Left colon (tissue), 2 donors: ENCODE measurements at places on chromosomes 2 and 18. TPM values are rescaled to one million over a fixed set of nuclear protein-coding genes. Genes with fewer than 3 reads are reported as not detected.

DNA sequence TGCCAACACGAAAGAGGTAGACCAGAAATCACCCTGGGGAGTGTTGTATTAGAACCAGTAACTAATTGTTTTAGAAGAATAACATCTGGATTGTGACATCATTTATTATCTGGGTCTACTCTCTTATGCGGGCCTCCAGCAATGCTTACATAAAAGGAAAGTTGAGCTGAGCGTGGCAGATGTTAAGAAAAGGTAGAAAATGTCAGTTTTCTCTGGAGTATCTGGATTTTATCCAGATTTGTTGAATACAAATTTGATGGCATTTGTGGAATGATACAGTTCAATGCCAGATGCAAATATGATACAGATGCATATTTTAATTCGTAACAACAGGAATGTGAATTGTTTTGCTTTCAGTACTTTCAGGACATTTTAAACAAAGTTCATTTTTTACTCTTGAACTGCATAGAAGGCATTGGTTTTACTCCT lies 90.3 kb downstream of the PRPF40A start:
- no peak for DNase-seq

DNA sequence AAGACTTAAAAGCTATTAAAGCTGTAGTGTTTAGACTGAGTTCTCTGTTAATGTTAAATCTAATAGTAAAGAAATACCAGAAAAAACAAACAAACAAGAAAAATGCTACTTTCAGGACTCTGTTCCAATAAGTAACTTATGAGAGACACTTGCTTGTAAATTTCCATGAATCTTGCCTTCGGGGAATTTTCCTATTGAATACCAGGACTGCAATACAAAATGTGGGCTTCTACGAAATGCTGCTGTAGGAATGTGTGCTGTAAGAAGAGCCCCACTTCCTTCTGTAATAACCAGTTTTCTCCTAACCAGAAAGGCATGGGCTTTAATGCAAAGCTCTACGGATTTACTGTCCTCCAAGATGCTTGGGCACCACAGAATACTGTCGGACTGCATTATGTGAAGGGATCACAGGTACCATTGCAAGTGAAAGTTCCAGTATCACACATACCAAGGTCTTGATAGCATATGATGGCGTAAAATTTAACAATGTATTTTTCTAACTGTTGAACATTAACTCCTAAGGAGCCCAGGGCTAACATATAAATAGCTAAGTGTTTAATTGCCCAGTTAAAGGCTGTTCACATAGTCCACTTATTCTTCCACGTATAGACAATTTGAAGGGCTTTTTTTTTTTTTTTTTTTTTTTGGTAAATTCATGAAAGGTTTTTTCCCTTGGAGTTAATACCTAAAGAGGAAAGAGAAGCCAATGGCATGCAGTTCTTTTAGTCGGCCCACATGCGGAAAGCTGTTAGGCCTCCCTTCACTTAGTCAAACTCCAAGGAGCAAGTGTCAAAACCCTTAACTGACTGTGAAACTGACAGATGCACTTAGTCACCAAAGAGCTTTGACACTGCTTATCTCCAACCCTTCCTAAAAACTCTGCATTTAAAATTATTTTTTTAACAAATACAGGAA lies 564.0 kb upstream of the POU3F3 start:
- DNase-seq: no peak

DNA sequence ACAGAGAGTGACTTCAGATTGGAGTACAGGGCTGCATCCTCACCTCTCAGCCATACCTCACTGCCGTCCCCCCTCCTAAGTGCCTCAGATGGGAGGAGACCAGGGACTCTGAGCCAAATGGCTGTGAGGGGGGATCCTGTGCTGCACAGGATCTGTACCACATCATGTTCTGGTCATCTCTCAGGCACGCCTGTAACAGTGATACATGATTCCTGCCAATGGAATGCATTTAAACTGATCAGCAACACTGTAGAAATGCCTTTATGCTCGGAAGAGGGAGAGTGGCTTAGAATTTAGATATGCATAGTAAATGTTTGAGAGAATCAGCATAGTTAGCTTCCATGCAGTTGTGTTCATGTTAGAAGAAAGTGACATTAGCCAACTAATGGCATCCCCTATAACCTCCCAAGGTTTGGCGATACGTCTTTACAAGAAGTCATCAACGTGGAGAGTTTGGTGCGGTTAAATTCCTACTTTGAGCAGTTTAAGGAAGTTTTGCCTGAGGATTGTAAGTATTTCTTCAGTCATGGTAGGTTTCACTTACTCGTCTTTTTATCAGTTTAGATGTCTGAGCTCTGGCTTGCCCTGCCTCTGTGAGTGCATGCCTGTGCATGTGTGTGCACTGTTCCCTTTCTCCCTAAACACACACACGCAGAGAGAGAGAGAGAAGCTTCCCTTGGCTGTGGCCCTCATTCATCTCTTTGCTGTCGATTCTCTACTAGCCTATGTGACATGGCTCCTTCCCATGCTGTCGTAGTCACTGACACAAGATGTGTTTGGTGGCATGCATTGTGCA lies 40.0 kb downstream of the COA5 start:
- DNase-seq: no peak

DNA sequence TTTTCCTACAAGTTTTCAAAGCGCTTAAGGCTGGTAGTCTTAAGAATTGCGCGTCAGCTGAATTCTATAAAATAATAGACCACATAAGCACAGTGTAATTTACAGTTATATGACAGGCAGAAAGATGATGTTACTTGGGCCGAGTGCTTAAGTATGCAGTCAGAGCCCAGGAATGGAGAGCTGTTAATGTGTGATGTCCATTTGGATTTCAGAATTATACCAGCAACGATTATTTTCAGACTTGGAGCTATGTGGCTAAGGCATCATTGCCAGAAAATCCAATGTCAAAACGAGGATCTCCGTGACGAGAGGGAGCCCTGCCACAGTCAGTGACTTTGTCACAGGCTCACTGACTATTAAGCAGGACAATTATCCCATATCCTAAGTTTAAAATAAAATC lies 3.4 kb downstream of the KLF7 start:
- no peak for DNase-seq

GRCh38 chr2:120926463-120927264 lies 191.0 kb downstream of the GLI2 start:
- DNase-seq: no peak

DNA sequence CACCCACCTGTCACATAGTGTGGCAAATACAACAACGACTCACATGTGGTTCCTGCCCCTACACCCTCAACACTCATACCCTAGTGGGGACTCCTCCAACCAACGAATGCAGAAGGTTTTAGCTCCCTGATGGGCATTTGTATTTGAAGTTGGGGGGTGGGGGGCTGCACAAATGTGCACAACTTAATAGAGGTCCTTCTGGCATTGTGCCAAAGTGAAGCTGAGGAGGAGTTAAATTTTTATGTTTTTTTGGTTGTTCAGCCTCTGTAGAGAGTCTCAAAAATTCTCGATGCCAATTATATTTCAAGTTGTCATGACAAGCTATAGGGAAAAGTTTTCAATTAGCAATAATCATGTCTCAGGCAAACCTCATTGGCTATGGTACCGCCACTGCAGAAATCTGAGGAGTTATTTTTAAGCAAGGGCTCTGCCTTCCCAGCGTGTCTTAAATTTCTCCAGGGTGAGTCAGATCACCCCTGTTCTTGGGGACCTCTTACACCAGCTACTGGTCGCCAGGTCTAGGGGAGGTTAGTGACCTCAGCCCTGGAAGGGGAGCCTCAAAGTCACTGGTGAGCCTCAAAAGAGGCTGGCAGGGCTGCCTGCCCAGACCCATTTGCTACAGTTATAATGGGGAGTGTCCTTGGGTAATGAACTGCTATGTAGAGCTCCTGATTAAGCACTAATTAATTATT lies 102.7 kb upstream of the TAF1B start:
- DNase-seq: no peak

GRCh38 chr2:167942366-167943081 lies 304.9 kb downstream of the STK39 start:
- DNase-seq: no peak

Gene TMEM185B
- 12.5 TPM for total RNA-seq

DNA sequence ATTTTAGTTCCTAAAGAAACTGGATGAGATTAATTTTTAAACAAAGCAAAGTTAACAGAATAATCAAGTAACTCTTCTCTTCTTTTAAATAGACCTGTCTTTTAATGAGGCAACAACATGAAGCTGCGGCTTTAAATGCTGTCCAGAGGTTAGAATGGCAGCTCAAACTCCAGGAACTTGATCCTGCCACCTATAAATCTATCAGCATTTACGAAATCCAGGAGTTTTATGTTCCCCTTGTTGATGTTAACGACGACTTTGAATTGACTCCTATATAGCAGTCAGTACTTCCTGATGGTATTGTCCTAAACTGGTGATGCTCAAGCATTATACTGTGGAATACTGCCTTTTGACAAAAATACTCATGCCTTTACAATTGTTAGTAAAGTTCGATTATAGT lies 53.7 kb upstream of the TWSG1 start:
- no peak for DNase-seq

Gene RANBP2
- total RNA-seq: 59.9 TPM

DNA sequence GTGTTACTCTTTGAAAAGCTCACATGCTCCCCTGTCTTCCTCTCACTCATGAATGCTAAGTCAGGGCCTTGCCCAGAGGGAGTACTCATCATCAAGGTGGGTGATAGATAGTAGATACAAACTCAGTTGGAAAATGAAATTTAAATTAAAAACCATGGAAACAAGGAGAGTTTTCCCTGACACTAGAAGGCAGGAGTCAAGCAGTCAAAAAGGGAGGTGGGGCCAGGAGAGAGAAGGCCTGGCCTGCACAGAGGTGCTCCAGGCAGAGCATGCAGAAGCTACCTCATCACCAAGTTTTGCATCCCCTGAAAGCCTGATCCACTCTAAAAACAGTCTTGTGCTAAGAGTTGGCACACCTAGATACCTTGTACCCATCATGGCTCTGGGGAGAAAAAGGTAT lies 143.7 kb downstream of the MYO5B start:
- DNase-seq: no peak

GRCh38 chr2:74606927-74607326 lies 41.2 kb downstream of the M1AP start:
- DNase-seq: no peak

Gene DES
- 706 TPM for total RNA-seq

GRCh38 chr2:27701676-27702075 lies 38.0 kb downstream of the SLC4A1AP start:
- peak; percentile 28 for DNase-seq

GRCh38 chr2:209577376-209578357 lies 153.8 kb downstream of the MAP2 start:
- no peak for DNase-seq

GRCh38 chr2:76760367-76760704 lies 761.8 kb downstream of the LRRTM4 start:
- no peak for DNase-seq

DNA sequence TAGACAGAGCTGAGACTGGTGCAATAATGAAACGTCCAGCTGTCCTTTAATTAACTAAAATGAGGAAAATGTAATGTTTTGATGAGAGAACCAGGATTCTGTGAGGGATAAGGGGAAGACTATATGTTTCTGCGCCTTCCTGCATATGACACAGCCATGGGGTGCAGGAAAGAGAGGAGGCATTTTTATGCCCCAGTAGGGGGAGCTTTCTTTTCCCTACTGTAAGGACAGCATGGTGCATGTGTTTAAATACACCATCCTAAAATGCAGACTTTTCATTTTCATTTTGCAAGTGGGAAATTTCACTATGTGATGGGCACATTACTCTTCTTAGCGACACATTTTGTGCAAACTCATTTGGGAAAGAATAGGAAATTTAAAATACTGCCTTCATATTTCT lies 446.1 kb downstream of the ARHGAP15 start:
- DNase-seq: no peak

Gene RND3
- total RNA-seq: 41.8 TPM

DNA sequence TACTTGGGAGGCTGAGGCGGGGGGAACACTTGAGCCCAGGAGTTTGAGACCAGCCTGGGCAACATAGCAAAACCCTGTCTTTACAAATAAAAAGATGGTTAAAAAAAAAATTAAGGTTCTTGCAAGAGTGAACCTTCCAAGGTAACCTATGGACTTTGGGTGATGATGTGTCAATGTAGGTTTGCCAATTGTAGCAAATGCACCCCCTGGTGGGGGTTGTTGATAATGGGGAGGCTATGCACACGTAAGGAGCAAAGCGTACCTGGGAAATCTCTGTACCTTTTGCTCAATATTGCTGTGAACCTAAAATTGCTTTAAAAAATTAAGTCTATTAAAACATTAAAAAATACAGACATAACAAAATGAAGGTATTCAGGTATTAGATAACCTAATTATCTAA lies 70.4 kb downstream of the CWC22 start:
- DNase-seq: peak; percentile 53

DNA sequence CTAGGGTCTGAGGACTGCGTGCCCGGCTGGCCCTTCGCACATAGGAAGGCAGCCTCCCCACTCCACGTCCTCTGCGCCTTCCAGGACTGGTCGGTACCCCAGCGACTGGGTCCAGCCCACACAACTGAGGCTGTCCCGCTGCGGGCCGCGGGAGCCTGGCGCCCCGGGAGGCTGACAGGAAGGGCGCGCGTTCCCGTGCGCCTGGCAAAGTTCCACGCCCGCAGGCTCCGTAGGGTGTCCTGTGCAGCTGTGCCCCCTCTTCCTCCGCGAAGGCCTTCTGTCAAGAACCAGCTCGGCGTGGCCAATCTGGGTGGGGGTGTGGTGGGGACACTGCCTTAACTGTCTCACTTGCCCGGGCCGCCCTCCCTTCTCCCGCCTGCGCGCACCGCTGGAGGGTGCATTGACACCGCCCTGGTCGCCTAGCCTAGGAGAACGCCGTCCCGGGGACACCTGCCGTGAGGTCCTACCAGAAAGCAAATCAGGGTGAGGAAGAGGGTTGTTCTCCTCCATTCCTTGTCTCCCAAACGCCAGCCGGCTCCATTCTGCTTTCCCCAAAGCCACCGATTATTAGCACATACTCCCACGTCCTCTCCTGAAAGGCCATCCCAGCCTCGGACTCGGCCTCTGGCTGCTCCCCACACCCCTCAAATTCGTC lies 618 bp upstream of the LYPD1 start:
- no peak for DNase-seq

GRCh38 chr18:73719611-73720010 lies 428.0 kb downstream of the FBXO15 start:
- DNase-seq: no peak

- no peak for DNase-seq
Observed at GRCh38 chr2:88736437-88736836, 45.0 kb downstream of the RPIA start.

Gene GTF2A1L
- total RNA-seq: not detected

DNA sequence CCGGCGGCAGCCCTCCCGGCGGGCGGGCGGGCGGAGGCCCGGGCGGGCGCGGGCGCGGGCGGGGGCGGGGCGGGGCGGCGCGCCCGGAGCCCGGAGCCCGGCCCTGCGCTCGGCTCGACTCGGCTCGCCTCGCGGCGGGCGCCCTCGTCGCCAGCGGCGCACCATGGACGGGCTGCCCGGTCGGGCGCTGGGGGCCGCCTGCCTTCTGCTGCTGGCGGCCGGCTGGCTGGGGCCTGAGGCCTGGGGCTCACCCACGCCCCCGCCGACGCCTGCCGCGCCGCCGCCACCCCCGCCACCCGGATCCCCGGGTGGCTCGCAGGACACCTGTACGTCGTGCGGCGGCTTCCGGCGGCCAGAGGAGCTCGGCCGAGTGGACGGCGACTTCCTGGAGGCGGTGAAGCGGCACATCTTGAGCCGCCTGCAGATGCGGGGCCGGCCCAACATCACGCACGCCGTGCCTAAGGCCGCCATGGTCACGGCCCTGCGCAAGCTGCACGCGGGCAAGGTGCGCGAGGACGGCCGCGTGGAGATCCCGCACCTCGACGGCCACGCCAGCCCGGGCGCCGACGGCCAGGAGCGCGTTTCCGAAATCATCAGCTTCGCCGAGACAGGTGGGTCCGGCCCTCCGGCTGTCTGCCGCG lies at the start of gene INHBB:
Gene INHBB (plus strand): TSS at position 111 of the 641 bp plus-strand sequence. CDS start 53 bp downstream, at position 164.
- peak; percentile 20 for DNase-seq

GRCh38 chr2:57876313-57876712 lies 170.3 kb upstream of the VRK2 start:
- no peak for DNase-seq

- no peak for DNase-seq
Observed at GRCh38 chr2:94956797-94957391, 68.6 kb upstream of the MAL start.
